HepG2 (cell line): ENCODE measurements at places on chromosomes 2 and 18. TPM values are rescaled to one million over a fixed set of nuclear protein-coding genes. Genes with fewer than 3 reads are reported as not detected.

- DNase-seq, result no peak
Measured at GRCh38 chr2:121832412-121833357, 77.2 kb downstream of the TSN start.

CCDC121 gene
- total RNA-seq, result 3.0 and 3.8 TPM in 2 replicates

DNA sequence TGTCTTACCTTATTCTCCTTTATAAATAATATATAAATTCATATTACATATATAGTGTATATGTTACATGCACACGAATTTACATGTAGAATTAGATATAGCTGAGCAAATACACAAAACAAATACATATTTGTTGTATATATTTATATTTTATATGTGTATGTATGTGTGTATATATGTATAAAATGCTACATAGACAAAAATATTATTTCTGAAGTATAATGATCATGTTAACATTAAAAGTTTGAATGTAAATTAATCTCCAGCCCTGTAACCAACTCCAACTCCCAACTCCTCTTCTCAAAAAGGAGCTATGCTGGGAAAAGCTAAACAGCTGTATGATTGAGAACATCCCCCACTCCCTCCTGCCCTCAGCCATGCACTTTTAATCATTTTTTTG is 42.7 kb upstream of the RND3 start:
- no peak for DNase-seq

DNA sequence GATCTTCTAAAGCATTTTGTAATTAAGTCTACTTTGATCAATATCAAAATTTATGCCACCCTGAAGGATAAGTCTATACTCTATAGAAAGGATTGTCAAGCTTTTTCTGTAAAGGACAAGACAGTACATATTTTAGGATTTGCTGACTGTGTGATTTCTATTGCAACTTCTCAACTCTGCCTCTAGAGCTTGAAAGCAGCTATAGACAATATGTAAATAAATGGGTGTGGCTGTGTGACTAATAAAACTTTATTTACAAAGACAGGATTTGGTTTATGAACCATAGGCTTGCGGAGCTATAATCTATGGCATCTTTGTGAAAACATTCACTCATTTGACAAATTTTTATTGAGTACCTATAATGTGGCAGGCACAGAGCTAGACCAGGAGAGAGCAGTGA is 18.4 kb downstream of the UPP2 start:
- DNase-seq, result no peak

CCDC68 gene
- 4.6 and 4.9 TPM in 2 replicates for total RNA-seq

DNA sequence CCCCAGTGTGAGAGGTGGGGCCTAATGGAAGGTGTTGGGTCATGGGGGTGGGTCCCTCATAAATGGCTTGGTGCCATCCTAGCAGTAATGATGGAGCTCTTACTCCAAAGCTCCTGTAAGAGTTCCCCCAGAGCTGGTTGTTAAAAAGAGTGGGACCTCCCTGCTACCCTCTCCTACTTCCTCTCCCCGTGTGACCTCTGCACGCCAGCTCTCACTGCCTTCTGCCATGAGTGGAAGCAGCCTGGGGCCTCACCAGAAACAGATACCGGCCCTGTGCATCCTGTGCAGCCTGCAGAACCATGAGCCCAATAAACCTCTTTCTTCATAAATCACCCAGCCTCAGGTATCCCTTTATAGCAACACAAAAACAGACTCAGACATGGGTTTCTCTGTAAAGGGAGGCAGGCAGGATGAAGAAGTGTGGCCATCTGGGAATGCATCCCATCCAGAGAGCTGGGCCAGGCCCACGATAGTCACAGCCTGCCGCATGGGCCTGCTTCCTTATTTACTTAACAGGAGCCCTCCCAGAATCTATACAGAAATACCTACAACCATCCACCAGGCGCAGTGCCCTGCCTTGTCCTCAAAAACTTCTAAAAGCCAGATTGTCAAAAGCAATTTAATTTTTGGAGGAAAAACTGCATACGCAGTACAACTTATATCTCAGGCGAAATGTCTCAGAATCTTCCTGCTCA is 7.5 kb downstream of the PRLH start:
- no peak for DNase-seq

DNA sequence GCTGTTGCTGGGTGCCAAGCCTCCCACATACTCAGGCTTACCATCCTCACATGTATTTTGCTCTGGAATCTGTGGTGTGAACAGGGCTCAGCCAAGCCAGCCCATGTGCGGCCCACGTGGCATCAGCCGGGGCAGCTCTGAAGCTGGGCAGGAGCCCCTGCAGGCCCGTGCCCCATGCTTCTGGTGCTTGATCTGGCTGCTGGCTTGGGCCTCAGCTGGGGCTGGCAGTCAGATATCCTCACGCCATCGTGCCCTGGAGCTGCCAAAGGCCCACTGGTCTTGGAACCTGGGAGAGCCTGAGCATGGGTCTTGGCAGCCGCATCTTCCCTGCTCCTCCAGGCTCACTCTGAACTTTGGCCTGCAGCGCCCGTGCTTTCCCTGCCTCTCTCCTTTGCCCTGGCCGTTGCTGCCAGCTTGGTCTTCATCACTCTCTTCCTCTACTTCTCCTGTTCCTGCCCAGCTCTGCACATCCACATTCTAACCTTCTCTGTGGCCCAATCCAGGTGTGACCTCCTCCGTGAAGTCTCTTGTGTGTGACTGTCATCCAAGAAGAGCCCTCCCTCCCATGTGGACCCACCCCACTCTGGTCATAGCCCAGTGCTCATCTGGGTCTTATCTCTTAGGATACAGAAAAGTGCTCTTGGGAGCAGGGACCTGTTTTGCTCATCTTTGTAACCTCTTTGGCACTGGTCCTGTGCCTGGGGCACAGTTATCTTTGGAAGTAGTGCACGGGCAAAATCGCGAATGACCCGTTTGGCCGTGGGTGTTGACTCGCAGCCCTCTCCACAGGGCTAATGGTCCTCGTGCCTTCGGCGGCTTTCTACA is 116.1 kb downstream of the RNF144A start:
- DNase-seq, result no peak

DNA sequence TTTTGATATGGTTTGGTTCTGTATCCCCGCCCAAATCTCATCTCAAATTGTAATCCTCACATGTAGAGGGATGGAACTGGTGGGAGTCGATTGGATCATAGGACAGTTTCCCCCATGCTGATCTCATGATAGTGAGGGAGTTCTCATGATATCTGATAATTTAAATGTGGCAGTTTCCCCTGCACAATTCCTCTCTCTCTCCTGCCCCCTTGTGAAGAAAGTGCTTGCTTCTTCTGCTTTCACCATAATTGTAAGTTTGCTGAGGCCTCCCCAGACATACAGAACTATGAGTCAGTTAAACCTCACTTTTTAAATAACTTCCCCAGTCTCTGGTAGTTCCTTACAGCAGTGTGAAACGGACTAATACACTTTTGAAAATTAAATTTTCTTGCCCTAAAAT is 12.3 kb upstream of the KCNJ3 start:
- DNase-seq, result no peak

DNA sequence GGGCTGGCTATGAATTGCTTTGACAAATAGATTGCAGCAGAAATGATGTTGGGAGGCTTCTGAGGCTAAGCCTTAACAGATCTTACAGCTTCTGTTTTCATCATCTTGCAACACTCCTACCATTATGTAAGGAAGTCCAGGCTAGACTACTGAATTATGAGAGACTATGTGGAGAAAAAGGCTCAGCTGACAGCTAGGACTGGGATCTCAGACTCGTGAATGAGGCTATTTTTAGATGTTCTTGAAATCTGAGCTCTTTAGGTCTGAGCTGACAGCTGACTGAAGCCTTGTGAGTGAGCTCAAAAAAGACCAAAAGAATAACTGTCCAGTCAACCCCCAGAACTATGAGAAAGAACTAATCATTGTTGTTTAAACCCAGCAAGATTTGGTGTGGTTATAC is 70.3 kb downstream of the VWC2L start:
- DNase-seq, result no peak

DNA sequence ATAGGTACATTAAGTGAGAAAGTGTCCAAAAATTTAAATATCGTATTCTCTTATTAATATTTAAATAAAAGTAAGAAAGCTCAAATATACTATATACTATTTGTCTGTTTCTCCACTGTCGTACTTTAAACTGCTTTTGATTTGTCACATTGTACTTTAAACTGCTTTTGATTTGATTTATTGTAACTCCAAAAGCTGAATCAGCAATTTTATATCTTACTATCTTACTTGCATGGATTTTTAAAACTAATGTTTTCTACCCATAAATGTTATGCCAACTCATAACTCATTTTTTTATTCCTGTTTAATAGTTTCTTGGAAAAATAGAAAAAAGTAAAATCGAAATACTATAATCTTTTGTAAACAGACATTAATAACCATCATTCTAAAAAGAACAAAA is 1128.2 kb upstream of the ACVR2A start:
- DNase-seq, result no peak

MBD5 gene
- total RNA-seq, result 12.9 and 13.5 TPM in 2 replicates

SLC4A3 gene
- total RNA-seq, result 0.10 and 0.18 TPM in 2 replicates

GRCh38 chr2:64793701-64794100 is 140.0 kb upstream of the SERTAD2 start:
- no peak for DNase-seq

DNA sequence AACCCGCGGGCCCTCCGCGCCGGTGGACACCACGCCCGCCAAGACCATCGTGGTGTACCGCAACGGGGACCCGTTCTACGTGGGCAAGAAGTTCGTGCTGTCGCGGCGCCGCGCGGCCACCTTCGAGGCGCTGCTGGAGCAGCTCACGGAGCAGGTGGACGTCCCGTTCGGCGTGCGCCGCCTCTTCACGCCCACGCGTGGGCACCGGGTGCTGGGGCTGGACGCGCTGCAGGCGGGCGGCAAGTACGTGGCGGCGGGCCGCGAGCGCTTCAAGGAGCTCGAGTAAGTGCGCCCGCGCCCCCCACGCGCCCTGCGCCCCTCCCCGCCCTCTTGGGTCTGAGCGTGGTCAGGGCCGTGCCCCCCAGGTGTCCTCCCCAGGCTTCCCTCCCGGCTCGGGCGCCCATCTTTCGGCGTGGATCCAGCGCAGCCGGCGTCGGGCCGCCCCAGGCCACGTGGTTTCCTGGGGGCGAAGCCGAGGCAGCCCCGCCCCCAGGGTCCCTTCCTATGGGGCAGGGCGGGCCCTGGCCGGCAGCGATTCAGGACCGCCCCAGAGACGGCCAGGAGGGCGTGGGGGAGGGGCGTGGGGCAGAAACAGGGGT is 481 bp downstream of the DCDC2C start:
- DNase-seq, result no peak
